ENCODE measurements at places on chromosomes 1 and 21. TPM values are rescaled to one million over a fixed set of nuclear protein-coding genes. Genes with fewer than 3 reads are reported as not detected.

Gene CORT
- total RNA-seq: 0.78 TPM

Gene ANGPTL3
- under 0.01 TPM for total RNA-seq

Gene ANKRD65
- total RNA-seq: 0.73 TPM

Gene FBXO42
- 10.4 TPM for total RNA-seq

Gene VAV3
- total RNA-seq: 1.5 TPM

Gene ACTA1
- not detected for total RNA-seq

Gene ZSWIM5
- 0.20 TPM for total RNA-seq

Gene GPR3
- total RNA-seq: 0.73 TPM

Gene NEXN
- total RNA-seq: 7.6 TPM

Gene FCRLB
- total RNA-seq: 5.5 TPM

Gene FCN3
- total RNA-seq: not detected

Gene LDLRAP1
- total RNA-seq: 12.1 TPM

Gene ERICH3
- total RNA-seq: not detected

Gene ZNF326
- 8.4 TPM for total RNA-seq

Gene ARPC5
- 56.2 TPM for total RNA-seq

Gene ZCCHC17
- total RNA-seq: 37.5 TPM

Gene IRF6
- total RNA-seq: not detected

Gene FAM72D
- 2.2 TPM for total RNA-seq

Gene BARHL2
- total RNA-seq: not detected

Gene LCE1A
- total RNA-seq: not detected

Gene TESK2
- total RNA-seq: 1.2 TPM

Gene CBS
- total RNA-seq: 27.9 TPM

Gene ZNF124
- 17.6 TPM for total RNA-seq

Gene SLC25A34
- total RNA-seq: 0.39 TPM

Gene FAF1
- 63.5 TPM for total RNA-seq

Gene AADACL4
- total RNA-seq: not detected

Gene PTGS2
- 7.6 TPM for total RNA-seq

Gene CHRNB2
- total RNA-seq: under 0.01 TPM

Gene FAM72C
- under 0.01 TPM for total RNA-seq

Gene SYDE2
- total RNA-seq: 6.1 TPM

Gene C1orf210
- total RNA-seq: not detected

Gene KIF14
- total RNA-seq: 18.6 TPM

Gene TMCO4
- 8.6 TPM for total RNA-seq

Gene NKAIN1
- 0.59 TPM for total RNA-seq

Gene TNFSF4
- total RNA-seq: 0.73 TPM

Gene SELENBP1
- total RNA-seq: 25.0 TPM

Gene AMIGO1
- total RNA-seq: 0.73 TPM

Gene IL19
- total RNA-seq: not detected

Gene KIAA1614
- 4.5 TPM for total RNA-seq

Gene AADACL3
- total RNA-seq: not detected

Gene PGLYRP4
- total RNA-seq: not detected

Gene C1orf116
- under 0.01 TPM for total RNA-seq

Gene UBXN10
- under 0.01 TPM for total RNA-seq

Gene RGSL1
- not detected for total RNA-seq

Gene ARTN
- under 0.01 TPM for total RNA-seq

Gene NR5A2
- total RNA-seq: not detected

Gene ADORA1
- 0.59 TPM for total RNA-seq

Gene CD101
- total RNA-seq: 0.20 TPM

Gene NEGR1
- 5.5 TPM for total RNA-seq

Gene PPIAL4G
- not detected for total RNA-seq

Gene SH2D2A
- total RNA-seq: 0.20 TPM

Gene OR10J1
- total RNA-seq: not detected
